Stimulated activated CD4-positive, alpha-beta T cell treated with anti-CD3 and anti-CD28 coated beads, Interleukin-1b, Interleukin-23, amount 100 ng/mL, for 1 hour (primary cell): ENCODE measurements at places on chromosomes 11 and 22.

DNA sequence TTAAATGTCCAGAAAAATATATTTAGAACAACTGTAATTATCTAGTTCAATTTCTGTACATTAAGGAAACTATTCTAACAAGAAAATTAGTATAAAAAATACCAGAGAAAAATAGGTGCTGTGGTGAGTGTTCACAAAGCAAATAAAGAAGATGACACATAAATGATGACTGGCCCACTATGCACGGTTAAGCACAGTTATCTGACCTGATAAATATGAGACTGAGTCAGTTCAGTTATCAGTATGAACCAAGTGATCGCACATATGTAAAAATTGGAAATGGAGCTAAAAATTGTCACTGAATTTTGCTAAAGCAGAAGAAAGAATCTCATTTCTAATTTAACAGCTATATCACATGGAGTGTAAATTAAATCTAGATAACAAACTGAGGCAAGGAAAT lies 18.8 kb upstream of the MAML2 start:
- DNase-seq = no peak

- DNase-seq = no peak
Observed at GRCh38 chr11:8713760-8714454, 31.3 kb downstream of the RPL27A start.

DNA sequence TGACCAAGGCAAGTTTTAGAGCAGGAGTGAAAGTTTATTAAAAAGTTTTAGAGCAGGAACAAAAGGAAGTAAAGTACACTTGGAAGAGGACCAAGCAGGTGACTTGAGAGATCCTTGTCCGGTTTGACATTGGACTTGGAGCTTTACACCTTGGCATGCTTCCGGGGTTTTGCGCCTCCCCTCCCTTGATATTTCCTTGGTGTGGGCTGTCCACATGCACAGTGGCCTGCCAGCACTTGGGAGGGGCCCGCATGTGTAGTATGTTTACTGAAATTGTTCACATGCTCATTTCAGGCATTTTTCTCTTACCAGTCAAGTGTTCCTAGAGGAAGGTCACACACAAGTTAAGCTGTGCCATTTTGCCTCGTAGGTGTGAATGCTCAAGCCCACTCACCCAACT lies 19.0 kb upstream of the THRSP start:
- no peak for DNase-seq

- DNase-seq = no peak
Observed at GRCh38 chr11:24642648-24643047, 145.8 kb downstream of the LUZP2 start.

GRCh38 chr11:94880216-94880615 lies 93.1 kb downstream of the CWC15 start:
- DNase-seq = no peak

GRCh38 chr11:95584180-95584579 lies 205.4 kb downstream of the FAM76B start:
- no peak for DNase-seq

DNA sequence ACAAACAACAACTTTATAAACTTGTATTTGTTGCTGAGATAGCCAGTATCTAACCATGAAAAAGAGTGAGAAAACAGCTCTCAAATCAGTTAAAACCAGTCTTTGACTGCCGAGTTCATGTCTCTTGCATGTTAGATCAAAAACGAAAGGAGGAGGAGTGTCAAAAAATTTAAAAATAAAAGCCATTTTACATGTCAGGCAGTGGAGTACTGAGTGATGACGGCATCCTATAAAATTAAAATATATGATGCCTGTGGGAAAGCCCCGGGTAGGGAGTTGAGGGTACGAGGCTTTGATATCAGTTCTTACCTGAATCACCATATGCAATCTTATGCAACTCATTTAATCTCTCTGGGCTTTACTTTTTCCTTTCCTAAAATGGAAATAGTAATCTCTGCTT lies 117.3 kb downstream of the ETS1 start:
- DNase-seq = no peak

DNA sequence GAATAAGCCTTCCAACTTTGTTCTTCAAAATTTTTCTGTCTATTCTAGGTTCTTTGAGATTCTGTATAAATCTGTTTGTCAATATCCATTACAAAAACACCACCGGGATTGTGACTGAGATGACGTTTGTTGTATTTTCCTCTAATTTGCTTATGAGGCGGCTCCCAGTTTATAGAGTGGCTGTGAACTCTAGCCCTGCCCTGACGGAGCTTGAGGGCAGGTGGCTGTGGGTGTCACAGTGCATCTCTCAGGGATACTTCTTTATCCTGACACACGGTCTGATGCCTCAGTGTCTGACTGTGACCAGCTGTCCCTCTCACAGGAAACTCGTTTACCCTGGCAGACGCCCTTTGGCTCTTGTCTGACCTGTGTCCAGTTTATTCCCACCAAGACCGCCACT lies 53.7 kb upstream of the ATXN10 start:
- DNase-seq = no peak

GRCh38 chr11:25408146-25408545 lies 911.3 kb downstream of the LUZP2 start:
- no peak for DNase-seq

GRCh38 chr11:11047851-11048610 lies 190.2 kb upstream of the ZBED5 start:
- DNase-seq = no peak

- no peak for DNase-seq
Observed at GRCh38 chr22:44200855-44201550, 20.3 kb downstream of the PARVG start.
